ENCODE measurements at places on chromosomes 3 and 15.

GRCh38 chr3:172125963-172126457, 86.6 kb downstream of the FNDC3B start:
- DNase-seq, result no peak

- DNase-seq, result no peak
Measured at GRCh38 chr15:29135309-29135657, 134.3 kb downstream of the NSMCE3 start.

- no peak for DNase-seq
Measured at GRCh38 chr3:16089521-16089920, 85.0 kb upstream of the GALNT15 start.

DNA sequence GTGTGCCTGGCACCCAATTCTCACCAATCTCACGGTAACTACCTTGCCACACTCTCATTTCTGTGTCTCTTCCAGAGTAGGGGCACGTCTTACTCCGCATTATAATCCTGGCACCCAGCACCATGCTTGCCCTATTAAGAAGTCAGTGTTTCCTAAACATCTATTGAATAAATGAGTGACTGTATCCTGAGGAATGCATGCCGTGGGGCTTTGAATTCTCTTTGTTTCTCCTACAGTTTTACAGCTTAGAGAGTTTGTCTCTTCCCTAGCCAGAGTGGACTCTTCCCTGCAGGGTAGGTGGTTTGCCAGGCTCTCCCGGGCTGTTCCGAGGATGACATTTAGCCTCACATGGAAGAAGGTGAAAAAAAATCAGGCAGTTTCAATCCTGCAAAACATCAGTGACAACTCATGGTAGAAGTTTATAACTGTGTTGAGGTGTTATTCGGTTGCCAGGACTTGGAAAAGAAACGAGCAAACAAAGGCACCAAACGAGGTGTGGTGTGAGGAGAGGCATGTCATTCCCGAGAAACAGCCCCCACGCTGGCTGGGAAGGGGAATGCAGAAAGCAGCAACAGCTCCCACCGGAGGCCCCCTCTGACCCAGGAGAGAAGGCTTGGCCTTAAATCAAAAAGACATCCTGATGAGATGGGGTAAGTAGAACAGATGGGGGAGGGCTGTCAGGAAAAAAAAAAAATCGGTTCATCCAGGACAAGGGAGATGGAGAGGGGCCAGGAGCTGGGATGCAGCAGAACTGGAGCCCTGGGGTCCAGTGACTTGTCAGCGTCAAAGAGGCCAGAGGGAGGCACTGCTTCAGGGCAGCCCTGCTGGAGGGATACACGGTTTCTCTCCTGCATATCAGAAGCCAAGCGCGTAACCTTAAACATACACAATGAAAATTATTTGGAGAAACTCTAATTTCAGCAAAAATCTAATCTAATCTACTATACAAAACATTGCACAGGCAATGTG, 168.4 kb upstream of the ARRDC4 start:
- no peak for DNase-seq

DNA sequence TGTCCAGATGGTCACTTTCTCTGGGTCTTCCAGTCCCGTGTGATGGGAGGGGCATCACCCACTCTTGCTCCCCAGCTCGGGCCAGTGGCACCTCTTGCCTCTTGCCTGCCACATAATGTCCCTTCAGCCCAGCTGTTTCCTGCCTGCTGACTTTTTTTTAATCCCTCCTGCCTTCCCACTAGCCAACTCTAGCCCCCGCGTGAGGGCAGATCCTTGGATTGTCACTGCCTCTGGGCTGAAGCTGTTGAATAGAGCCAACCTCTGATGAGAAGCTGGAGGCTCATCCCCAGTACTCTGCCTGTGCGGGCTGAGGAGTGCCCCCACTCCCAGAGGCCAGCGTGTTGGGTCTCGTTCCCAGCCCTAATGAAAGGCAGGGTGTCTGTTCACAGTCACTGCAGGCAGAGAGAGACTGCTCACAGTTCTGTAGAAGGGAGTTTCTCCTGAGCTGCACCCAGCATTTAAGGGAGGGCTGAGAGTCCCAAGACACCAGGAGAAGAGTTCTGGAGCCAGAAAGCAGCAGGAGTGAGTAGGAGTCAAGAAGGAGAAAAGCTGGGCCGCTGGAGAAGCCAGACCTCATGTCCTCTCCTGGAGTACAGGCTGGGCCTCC, 30.1 kb upstream of the TIMP4 start:
- DNase-seq, result no peak

- DNase-seq, result no peak
Measured at GRCh38 chr3:66255865-66256264, 35.1 kb downstream of the SLC25A26 start.

DNA sequence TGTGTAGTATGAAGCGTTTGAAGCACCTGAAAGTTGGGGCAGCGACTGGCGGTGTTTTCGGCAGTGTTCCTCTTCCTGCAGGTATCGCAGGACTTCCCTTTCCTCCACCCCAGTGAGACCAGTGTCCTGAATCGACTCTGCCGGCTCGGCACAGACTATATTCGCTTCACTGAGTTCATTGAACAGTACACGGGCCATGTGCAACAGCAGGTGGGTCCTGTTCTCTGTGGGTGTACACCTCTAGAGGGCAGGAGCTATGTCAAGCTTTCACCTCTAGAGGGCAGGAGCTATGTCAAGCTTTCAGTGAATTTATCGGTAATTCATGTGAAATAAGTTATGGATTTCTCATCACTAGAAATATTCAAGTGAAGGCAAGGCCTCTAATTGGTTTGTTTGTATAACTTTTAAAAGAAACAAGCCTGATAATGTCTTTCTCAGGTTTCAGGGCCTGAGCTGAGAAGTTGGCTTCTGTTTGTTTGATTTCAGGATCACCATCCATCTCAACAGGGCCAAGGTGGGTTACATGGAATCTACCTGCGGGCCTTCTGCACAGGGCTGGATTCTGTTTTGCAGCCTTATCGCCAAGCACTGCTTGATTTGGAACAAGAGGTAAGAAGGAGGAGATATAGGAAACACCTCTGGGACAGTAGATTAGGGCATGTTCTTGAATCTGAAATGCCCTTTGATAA, 5.3 kb downstream of the TUBGCP4 start:
- no peak for DNase-seq

GRCh38 chr15:60871731-60872130, 357.4 kb downstream of the RORA start:
- DNase-seq, result no peak

GRCh38 chr15:101407439-101407838, 82.1 kb downstream of the PCSK6 start:
- DNase-seq, result no peak

DNA sequence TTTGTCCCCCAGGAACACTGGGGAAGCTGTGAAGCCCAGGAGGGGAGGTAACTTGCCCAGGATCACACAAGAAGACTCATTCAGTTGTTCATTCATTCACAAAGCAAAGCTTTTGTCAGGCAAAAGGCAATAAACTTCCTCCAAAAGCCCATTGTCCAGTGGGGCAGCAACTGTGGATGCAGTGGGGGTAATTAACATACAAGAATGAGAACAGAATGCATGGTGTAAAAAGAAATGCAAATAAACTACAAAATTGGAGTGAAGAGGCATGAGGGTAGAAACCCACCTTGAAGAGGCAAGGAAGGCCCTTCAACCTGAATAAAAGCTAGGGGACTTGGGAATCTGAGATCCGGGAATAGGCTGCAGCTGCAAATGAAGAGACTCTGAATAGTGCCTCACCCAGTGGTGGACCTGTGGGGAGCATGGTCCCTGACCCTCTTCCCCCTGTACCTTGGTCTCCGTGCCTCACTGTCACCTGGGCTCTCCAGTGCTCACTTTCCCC, 363.6 kb downstream of the CLSTN2 start:
- DNase-seq, result no peak

DNA sequence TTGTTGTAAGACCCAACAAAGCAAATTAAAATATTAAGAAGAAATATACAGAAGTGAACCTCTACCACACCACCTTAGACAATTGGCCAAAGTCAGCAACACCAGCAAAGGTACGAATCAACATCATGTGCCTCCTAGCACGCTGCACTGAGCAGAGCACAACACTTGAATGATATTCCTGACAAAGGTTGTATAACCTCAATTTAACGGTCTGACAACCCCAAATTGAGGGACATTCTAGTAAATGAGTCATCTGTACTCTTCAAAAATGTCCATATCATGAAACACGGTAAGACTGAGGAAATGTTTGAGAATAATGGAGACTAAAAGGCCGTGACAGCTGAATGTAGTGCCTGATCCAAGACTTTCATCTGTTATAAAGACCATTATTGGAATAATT, 41.3 kb upstream of the TNFSF10 start:
- DNase-seq, result no peak

DNA sequence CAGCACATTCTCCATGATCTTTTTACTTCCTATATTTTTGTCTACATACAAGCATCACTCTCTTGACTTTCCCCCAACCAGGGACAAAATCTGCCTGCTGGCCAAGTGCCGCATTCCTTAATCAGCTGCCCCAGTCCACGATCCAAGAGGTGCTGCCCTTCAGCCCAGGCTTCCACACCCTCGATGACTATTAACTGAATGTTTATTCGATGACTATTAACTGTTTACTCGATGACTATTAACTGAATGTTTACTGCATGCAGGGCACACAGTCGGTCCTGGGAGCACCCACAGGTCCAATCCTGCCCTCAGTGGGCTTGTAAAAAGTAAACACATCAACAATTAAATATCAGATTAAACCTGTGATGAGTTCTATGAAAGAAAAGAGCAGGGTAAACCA, 256.9 kb downstream of the ARRDC4 start:
- no peak for DNase-seq

DNA sequence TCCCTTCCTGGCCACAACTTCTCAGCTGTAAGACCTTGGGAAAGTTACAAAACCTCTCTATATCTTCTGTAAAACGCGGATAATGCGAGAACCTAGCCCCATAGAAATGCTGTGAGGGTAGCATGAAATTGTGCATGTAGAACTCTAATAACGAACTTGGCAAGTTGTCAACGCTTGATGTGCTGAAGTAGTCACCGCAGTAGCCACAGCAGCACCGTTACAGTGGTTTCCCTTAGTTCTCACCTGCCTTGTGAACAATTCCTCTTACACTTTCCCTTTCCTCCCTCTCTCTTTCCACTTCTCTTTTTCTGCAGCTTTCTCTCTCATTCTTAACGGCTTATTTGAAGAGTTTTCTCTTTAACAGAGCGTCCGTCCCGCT, 447 bp upstream of the SHQ1 start:
- peak; percentile 27 for DNase-seq

- DNase-seq, result no peak
Measured at GRCh38 chr3:176755552-176755951, 441.7 kb downstream of the TBL1XR1 start.

DNA sequence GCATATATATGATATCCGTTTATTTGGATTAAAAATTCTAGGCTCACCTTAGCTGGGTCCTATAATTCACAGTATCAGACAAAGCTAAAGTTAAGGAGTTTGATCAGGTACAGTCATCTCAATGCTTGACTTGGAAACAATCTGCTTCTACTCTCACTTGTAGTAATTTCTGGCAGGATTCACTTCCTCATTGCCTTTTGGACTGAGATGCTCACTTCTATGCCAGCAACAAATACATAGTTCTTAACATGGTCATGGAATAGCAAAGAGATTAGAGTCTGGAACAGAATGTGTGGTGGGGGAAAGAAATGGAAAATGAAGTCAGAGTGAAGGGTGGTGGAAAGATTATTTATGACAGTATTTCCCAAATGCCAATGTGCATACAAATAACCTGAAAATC, 693.6 kb downstream of the CADM2 start:
- no peak for DNase-seq

DNA sequence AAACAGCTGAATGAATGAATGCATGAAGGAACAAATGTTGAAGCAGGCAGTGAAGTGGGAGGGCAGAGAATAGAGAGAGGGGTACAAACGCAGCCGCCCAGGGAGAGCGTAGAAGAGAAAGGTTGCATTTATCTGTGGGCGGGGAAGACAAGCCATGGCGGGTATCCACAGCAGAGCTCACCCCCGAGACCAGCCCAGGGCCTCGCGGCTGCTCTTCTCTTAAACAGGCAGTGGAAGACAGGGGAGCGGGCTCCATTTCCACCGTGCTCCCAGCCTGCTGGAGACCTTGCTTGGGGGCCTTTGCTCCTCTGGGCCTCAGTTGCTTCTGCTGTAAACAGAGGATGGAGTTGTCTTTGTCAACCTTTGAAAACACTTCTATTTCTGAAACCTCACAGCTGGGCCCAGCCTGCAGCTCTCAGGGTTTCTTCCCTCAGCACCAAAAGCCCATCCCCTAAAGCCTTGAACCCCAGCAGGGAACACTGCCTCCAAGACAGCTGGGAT, 259.5 kb downstream of the UACA start:
- no peak for DNase-seq

- no peak for DNase-seq
Measured at GRCh38 chr3:29896856-29897255, 616.0 kb downstream of the RBMS3 start.

GRCh38 chr15:89747708-89748682, 3.1 kb downstream of the MESP1 start:
- DNase-seq, result no peak

DNA sequence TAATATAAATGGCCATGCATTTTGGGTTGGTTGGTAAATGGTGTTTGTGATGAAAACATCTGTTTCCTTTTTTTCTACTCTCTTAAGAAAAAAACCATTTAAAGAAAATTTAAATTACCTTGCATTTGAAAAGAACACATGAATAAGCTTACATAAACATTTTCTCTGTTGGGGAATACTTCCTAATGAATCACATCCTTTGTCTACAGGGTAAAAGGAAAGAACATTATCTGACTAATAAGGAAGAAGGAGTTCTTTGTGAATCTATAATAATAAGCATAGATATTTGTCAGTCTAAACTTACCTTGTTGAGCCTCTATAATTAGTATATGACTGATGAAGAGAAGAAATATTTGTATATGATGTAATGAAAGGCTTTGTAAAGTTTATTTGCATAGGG, 254.1 kb upstream of the ZNF717 start:
- no peak for DNase-seq

DNA sequence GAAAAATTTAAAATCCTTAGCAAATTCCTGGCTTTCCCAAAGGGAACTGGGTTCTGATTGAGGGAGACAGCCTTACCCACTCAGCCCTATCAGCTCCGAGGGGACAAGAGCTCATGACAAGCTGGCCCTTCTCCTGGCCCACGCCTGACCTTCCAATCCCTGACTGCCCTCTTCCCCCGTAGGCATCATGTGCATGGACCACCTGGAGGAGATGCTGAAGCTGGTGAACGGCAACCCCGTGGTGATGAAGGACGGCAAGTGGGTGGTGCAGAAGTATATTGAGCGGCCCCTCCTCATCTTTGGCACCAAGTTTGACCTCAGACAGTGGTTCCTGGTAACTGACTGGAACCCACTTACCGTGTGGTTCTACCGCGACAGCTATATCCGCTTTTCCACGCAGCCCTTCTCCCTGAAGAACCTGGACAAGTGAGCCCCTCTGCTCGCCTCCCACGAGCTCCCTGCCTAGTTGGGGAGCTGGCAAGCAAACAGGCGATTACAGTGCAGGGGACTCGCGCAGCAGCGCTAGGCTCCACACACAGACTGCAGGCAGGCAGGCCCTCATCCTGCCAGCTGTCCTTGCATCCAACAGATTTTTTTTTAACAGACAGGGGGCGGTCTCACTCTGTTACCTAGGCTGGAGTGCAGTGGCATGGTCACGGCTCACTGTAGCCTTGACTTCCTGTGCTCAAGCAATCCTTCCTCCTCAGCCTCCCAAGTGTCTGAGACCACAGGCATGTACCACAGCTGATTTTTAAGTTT, 16.8 kb downstream of the RPUSD3 start:
- no peak for DNase-seq

GRCh38 chr3:8112587-8112986, 389.0 kb upstream of the LMCD1 start:
- DNase-seq, result no peak

GRCh38 chr3:31041161-31041978, 146.9 kb upstream of the GADL1 start:
- no peak for DNase-seq

- DNase-seq, result no peak
Measured at GRCh38 chr15:43934480-43934879, 107.7 kb downstream of the WDR76 start.
